ENCODE measurements at places on chromosomes 4 and X.
A peak's percentile ranks its signal among the peaks of the same experiment; 100 is the strongest.

DNA sequence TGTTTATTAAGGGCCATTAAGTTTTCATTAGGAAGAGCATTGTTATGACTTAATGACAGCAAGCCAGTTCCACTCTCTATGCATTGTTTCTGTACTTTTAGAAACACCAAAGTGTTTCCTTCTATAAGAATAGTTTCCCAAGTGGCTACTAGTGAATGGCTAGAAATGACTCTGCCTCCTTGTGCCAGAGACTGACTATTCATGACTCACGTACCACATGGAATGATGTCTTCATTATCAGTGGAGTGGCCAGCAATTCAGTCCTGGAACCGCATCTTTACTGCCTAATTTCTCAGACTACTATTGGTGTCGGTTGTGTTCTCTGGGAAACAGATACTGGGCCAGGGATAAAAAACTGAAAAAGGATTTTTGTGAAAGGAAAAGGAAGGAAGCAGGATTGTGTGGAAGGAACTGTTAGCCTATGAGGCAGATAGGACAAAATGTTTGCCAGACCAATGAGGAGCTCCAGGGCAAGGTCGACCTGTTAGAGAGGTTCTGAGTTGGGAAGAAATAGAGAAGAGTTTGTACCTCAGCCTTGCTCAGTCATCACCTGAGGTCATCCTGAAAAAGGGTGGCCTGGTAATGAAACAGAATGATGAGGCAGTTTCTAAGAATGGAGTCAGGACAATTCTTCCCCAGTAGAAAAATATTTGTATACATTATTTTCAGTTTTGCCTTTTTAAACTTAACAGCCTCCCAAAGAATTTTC lies 218.6 kb downstream of the SPCS3 start:
- DNase-seq: peak; percentile 79

- peak; percentile 53 for DNase-seq
These were observed 98.5 kb upstream of the KLF3 start for GRCh38 chr4:38565271-38566199.

- no peak for DNase-seq
These were observed 2.5 kb upstream of the TDO2 start for GRCh38 chr4:155901013-155901412.

DNA sequence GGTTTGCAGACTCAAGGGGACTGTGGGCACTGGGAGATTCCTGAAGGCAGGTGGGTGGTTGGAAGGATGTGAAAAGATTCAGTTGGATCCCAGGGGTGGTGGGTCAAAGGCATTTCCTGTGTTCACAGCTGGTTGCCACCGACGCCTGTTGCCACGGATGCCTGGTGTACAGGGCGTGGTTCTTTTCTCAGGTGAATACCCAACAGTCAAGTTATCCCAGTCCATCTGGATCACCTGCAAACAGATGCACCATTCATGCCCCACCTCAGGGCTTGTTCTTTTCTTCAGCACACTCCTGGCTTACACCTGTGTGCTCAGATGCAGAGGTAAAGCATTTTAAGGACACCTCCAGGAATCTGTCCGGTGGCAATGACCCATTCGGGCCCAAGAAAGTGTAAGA lies 55.8 kb upstream of the SHOX start:
- no peak for DNase-seq

- DNase-seq: no peak
These were observed 22.9 kb upstream of the PUDP start for GRCh38 chrX:7170898-7171297.

- no peak for DNase-seq
These were observed 32.7 kb upstream of the MSN start for GRCh38 chrX:65634732-65635131.

- peak; percentile 20 for DNase-seq
These were observed 31.3 kb downstream of the CXCL13 start for GRCh38 chr4:77636902-77637301.

DNA sequence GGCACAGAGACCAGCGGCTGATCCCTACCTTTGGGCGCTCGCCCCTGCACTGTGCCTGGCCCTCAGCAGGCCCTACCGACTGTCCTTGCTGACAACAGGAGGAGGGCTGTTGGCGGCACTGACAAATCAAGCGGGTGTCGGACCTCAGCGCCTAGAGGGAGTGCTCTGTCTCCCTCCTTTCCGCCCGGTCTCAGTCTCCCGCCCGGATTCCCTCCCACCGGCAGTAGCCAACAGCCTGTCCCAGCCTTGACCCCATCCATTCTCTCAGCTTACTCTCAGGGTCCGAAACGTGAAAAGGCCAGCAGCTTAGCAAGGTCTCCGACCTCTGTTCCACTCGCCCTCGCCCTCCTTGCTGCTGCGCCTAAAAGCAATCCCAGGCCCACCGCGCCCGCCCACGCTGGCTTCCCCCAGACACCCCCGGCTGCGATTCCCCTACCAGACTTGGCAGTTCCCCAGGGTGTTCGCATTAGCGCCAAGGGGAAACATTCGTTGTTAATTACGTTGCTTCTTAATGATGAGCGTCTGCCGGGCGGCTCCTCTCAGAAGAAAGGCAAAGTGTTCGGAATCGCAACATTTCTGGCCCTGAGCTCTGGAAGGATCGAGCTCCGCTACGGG lies 96.2 kb downstream of the SOWAHB start:
- no peak for DNase-seq

- DNase-seq: peak; percentile 76
These were observed 63.8 kb upstream of the STS start for GRCh38 chrX:7083468-7084396.

DNA sequence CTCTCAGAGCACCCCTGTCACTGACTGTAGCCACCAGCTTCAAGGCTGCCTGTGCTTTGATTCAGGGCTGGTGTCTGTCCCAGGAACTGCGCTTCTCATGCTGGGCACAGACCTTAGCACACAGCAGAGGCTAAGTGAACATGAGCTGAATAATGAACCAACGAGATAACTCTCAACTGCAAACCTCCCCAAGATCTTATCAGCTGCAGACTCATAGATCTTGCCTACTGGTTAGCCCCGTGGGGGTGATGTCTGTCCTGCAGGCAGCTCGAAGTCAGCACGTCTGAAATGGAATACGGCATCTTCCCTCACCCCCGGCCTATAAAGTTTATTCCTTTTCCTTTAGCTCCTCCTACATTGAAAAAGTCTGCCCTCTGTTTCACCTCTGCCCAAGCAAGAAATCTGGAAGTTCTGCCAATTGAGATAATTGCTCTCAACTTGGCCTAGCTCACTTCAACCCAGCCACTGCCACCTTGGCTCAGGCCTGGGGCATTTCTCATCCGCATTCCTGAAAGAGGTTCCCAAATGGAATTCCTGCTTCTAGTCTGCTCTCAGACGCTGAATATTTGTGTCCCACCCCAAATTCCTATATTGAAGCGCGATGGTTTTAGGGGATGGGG lies 73.7 kb downstream of the GATB start:
- no peak for DNase-seq

- DNase-seq: no peak
These were observed at the start of gene GSX2 for GRCh38 chr4:54099748-54100574. GSX2 (plus strand) TSS chr4:54100163; CDS start chr4:54100345, 182 bp downstream.

DNA sequence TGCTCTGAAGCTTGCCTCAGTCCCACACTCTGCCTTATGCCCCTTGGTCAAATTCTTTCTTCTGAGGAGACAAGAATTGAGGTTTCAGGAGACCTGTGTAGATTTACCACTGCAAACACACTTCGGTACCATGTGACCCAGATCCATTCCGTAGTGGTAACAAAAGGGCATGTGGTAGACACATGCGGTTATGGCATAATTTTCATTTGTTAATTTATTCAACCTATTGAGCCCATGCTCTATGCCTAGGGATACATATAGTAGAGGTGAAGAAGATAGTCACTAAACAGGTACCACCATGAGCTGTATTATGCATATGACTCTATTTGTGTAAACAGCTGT lies 190.9 kb downstream of the NDST4 start:
- DNase-seq: no peak

DNA sequence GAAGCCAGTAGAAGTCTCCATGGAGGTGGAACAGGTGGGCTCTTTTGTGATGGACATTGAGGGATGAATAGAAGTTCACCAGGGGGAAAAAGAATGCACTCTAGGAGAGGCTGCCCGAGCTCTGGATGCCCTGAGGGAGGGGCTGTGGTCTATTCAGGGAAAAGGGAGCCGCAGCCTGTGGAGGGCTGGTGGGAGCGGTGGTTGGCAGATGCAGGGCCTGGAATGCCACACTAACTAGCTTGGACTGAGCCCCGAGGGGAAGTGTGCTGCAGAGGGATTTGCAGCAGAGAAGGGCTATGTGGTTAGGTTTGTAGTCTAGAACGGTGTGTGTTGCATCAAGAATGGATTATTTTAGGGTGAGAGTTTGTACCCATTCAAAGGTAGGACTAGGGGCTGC lies 29.5 kb upstream of the PSAPL1 start:
- no peak for DNase-seq

DNA sequence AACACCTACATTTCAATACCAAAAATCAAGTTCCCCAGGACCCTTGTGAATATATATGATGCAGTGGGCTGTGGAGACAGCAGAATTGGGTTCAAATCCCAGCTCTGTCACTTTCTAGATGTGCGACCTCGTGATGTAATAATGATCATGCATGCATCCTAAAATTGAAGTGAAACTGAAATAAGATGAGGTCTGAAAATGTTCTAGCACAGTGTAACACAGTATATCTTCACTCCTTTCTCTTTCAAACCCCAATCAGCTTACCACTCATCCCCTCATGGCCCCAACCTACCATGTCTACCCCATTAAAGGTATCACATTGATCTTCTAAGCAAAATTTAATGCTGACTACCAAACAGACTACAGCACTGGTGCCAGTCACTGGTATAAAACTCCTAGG lies 69.9 kb upstream of the BRS3 start:
- no peak for DNase-seq

GRCh38 chrX:10230222-10230621 lies 73.4 kb downstream of the CLCN4 start:
- no peak for DNase-seq

DNA sequence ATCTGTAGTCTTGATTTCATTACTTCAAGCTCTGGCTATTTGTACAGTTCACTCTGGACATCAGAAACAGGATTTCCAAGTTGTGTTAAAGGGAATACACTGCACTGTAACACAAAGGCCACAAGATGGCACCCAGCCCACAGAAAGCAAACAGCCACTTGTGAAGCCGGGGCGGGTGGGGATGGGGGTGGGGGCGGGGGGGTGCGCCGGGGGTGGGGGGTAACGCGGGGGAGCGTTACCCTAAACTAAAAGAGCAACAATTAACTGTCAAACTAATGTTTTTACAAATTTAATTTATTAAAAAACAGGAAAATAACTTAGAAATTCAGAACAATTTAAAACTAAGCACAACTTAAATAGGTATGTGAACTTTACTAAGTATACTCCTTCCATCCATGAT lies 27.3 kb downstream of the PRDX4 start:
- DNase-seq: peak; percentile 4

DNA sequence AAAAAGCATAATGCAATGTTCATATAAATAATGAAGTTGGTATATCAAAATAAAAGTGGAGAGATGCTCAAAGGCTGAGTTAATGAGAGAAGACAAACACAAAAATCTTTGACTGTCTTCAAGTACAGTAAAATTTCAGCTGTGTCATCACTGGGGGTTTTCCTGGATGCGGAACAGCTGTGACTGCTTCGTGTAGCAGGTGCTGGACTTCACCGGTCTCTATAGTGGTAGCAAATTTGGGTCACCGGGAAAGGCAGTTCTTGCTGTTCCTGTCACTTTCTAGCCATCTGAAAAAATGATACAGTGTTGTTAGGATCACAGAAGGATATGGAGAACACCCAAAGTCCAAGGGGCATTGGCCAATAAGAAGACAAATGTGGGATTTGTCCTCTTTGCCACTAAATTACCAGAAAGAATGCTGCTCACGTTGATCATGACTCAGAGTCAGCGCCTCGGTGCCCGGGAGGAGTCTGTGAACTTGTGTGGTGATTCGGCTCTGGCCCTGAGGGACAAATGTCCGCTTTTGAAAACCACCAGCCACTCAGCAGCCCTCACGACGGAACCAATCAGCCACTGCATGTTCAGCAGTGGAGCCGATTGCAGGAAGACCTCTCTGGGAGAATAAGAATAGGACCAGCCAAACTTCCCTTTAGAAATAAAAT lies 230.1 kb upstream of the FAT1 start:
- DNase-seq: no peak

GRCh38 chr4:141851246-141851891 lies 215.0 kb downstream of the IL15 start:
- DNase-seq: no peak

- no peak for DNase-seq
These were observed 54.7 kb downstream of the SLITRK4 start for GRCh38 chrX:143581240-143581639.

GRCh38 chrX:81414630-81415029 lies 212.7 kb downstream of the SH3BGRL start:
- DNase-seq: no peak

DNA sequence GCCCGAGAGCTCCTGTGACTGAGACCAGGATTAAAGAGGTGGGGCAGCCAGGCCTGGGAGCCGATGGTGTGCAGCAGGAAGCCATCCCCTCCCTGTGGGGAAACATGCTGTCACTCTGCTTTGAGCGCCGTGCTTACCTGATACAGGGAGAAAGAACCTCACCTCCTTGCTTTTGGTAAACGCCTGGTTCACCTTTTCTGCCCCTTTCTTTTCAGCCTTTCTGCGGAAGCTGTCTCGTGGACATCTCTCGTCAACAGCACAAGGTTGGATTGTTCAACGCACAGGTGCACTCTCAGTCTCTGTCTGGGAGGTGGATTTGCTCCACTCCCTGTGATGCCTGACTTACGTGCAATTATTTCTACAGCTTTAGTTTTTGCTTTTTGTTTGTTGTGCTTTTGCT lies 12.0 kb downstream of the ZFYVE28 start:
- DNase-seq: no peak

DNA sequence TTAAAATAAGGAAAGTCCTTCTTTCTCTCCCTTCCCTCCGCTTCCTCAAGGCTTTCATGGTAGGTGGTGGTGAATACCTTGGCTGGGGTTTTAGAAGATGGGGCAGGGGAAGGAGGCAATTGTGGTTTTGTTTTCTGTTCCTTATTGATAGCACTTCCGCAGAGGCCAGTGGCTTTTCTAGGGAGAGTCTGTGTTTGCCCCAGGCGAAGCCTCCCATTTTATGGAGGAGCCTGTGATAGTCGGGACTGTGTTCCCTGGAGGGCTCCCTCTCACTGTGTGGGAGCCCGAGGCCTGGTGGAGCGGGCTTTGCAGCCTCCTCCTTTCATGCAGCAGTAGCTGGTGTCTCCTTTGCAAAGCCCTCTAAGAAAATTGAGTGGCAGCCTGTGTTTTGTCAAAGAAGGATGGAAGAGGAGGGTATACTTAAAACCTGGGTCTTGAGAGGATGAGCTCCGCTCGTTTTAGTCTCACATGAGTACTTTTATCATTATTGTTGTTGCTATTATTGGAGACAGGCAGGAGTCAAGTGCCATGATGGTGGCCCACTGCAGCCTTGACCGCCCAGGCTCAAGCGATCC lies 29.8 kb upstream of the STOX2 start:
- DNase-seq: no peak

DNA sequence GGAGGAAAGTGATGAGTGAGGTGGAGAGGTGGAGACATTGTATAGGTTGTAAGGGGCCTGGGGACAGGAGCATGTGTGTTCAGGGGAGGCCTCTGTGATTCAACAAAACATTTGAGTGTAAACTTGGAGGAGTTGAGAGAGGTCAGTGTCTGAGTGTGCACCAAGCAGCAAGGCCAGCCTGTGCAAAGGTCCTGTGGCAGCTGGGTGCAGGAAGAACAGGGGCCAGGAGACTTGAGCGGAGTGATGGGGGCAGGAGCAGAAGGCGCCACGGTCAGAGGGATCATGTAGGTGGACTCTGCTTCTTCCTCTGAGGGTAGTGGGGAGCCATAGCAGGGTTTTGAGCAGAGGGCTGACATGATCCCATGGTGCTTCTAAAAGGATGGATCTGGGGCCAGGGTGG lies 9.6 kb upstream of the PSAPL1 start:
- DNase-seq: no peak

- DNase-seq: peak; percentile 4
These were observed 82.4 kb upstream of the BMP3 start for GRCh38 chr4:80948141-80948540.

GRCh38 chrX:72470532-72471223 lies 102.0 kb downstream of the HDAC8 start:
- no peak for DNase-seq
